ENCODE measurements at places on chromosomes 2 and 18.

DNA sequence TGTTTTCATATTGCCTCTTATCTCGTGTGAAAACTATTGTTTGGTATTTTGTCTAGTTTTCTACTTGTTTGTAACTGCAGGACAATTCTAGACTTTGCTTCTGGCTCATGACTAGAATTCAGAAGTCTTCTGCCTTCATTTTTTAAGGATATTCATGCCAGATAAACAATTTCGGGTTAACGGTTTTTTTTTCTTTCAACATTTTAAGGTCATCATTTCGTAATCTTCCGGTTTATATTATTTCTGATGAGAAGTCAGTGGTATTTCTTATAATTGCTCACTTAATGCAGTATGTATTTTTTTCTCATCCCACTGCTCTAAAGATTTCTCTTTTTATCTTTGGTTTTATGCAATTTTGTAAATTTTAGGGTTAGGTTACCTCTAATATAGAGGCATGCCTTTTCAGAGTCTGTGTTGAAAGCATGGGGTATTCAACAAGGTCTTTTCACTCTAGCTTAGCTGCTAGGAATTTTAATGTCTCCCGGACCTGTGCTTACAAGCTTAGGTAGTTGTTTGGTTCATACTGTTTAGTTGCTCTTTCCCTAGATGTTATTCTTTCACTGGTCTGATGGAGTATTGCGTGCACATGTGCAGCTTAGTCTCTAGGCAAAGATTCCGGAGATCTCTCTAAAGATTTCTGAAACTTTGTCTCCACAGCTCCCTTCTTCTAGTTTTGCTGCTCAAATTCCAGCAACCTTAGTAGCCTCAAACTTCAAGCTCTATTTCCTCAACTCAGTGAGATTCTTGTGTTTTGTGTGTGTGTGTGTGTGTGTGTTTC lies 198.1 kb downstream of the MCFD2 start:
- DNase-seq: peak; percentile 56

DNA sequence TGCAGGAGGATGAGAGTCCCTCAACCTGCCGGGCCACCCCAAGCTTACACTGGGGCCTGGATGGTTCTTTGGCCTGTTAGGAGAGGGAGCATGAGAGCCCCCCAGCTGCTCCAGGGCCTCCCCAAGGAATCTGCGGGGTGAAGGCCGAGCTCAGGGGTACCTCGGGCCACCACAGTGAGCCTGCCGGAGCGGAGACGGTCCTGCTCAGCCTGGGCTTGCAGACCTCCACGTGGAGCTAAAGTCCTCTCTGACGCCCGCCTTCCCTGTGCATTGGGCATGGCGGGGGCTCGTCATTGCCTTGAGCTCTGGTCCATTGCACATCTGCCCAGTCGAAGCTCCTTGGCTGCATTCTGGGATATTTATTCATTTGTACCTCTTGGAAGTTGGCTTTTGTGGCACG lies 62.7 kb downstream of the ASB1 start:
- no peak for DNase-seq

GRCh38 chr2:6352247-6352646 lies 513.5 kb downstream of the CMPK2 start:
- DNase-seq: no peak

DNA sequence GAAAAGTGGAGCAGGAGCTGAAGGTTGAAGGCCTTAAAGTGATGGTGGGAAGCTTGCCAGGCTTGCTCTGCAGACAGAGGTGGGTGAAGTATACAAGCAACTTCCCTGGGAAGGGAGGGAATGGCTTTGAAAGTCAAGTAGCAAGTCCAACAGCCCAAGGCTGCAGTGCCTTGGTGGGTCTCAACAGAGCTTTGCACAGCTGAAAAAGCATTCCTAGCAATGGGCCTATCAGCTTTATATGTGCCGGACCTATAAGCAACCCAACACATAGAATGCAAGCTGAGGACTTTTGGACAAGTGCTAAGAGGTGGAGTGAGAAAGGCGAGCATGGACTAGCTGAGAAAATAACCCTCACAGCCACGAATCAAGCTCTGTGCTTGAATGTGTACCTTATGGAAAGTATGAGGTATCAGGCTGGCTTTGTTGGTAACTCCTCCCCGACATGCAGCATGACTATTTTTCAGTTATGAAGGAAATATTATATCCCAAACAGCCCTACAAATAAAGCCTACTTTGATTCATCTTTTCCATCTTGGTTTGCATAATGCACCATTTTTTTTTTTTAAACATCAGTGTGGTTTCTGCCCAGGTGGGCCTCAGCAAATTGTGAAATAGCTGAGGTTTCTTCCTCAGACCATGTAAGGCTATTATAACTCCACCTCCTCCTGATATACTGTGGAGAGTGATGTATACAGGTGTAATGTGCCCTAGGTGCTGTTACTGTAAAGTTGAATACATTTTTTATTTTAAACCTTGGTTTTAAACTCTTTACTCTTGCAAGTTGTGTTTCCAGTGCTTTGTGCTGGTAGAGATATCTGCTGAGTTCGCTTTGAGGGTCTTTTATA lies 241.4 kb upstream of the CXCR4 start:
- DNase-seq: no peak
